Left ventricle myocardium inferior (tissue), 1 donor: ENCODE measurements at places on chromosomes 3 and 15. TPM values are rescaled to one million over a fixed set of nuclear protein-coding genes. Genes with fewer than 3 reads are reported as not detected.

AHSG gene
- not detected for total RNA-seq

IFT80 gene
- total RNA-seq: 10.9 TPM

SI gene
- not detected for total RNA-seq

ANKUB1 gene
- total RNA-seq: not detected

ANKRD34C gene
- total RNA-seq: 0.66 TPM

TM4SF18 gene
- total RNA-seq: 11.2 TPM

DUSP7 gene
- 23.1 TPM for total RNA-seq

LMAN1L gene
- 8.1 TPM for total RNA-seq

STAC gene
- total RNA-seq: 0.30 TPM

ITPKA gene
- 1.9 TPM for total RNA-seq

ACKR2 gene
- 0.44 TPM for total RNA-seq

CLDN1 gene
- total RNA-seq: 0.08 TPM

CTXN2 gene
- not detected for total RNA-seq

ZMYND10 gene
- total RNA-seq: not detected

SGO1 gene
- 0.38 TPM for total RNA-seq

ADAMTS7 gene
- 24.2 TPM for total RNA-seq
